NCI-H1930 (cell line): ENCODE measurements at places on chromosomes 6 and 20.

DNA sequence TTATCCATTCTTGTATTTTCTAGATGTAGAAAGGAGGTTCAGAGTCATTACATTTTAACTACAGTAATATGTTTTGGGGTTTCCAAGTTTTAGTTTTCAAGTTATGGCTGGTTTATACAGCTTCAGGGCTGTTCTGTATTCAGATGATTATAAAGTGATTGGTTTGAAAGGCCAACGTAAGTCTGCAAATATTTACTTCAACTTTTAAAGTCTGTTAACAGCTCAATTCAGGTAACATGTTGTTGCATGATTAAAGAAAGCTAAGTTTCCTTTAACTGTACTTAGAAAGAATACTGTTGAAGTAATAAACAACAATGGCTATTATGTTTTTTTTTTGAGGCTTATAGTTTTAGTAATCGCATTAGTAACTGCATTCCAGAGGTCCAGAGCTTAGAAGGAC lies 22.8 kb upstream of the GCLC start:
- no peak for DNase-seq

GRCh38 chr6:24394780-24395437 lies 7.8 kb upstream of the MRS2 start:
- DNase-seq = no peak

DNA sequence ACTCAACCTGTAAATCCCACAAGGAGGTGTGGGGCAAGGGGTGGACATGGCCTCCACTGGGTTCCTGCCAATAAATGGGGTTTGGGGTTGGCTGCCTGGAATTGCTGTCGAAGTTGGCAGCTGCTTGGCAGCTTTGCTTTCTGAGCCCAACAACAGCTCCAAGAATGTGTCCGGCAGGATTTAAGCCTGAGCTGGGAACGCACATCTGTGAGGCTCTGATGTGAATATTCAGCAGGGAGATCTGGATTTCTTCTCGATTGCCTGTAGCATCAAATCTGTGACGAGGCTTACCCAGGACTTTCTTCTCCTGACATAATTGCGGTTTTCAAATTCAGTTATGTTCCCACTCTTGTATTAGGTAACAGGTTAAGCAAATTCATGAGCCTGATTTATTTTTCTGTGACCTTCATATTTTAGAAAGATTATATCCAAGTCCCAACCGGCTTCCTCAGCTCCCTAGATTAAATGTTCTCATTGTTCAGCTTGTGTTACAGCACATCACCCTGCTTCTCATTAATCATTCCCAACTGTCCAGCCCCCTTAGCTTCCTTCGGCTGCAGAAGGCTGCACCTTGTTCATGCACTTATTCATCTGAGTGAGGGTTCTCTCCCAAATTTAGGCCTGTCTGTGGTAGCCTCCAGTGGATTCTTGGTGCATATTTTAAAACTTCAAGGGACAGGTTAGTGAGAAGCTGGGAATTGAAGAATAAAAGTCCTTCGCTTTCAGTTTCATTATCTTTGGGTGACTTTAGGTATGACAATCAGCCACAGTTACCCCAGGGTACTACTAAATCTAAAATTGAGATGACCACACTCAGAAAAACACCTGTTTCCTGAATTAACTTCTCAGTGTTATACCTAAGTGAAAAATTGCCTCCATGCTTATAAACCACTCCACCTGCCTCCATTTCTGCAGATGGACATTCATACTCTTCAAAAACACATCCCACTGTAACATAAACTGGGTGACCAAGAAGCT lies 310.0 kb downstream of the ESR1 start:
- DNase-seq = no peak

GRCh38 chr6:70680396-70680795 lies 12.7 kb downstream of the SMAP1 start:
- DNase-seq = no peak

DNA sequence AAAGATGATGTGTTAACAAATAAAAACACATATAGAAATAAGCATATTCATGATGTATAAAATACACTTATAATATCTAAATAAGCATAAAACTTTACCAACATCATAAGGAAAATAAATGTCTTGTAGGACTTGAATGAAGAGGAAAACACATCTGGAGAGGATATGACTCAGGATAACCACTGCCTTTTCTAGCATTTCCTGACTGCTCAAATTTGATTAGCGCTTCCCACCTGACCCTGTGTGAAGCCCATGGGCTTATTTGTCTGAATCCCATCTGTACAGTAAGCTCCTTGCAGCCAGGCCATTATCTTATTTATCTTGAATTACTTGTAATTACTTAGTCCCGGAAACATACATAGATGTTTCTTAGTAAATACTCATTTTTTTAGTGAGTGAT lies 608.6 kb downstream of the COL12A1 start:
- no peak for DNase-seq

- DNase-seq = no peak
These were observed 24.3 kb upstream of the LRFN2 start for GRCh38 chr6:40611434-40611833.

GRCh38 chr20:17500826-17501225 lies 30.4 kb downstream of the BFSP1 start:
- no peak for DNase-seq

DNA sequence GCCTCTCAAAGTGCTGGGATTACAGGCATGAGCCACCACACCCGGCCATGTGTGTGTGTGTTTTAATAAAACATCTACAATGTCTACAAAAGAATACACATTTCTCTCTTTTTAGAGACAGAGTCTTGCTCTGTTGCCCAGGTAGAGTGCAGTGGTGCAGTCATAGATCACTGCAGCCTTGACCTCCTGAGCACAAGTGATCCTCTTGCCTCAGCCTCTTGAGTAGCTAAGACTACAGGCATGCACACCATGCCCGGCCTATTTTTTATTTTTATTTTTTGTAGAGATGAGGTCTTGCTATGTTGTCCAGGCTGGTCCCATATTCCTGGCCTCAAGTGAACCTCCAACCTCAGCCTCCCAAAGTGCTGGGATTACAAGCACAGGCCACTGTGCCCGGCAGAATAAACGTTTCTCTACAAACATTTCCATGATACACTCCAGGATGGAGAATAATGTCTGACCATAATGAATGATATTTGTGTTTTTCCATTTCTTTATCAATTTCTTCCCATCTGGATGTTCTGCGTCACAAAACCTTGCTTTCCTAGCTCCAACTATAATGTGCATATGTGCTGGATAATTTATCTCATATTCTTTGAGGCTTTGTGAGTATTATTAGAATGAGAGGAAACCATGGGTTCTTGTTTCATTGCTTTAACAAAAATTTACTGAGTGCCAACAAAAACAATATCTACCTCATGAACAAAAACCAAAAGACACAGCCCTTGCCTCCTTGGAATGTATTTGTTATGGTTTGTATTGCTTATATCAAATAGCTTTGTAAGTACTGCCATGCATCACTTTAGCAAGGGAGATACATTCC lies 28.6 kb upstream of the CCN2 start:
- DNase-seq = no peak

DNA sequence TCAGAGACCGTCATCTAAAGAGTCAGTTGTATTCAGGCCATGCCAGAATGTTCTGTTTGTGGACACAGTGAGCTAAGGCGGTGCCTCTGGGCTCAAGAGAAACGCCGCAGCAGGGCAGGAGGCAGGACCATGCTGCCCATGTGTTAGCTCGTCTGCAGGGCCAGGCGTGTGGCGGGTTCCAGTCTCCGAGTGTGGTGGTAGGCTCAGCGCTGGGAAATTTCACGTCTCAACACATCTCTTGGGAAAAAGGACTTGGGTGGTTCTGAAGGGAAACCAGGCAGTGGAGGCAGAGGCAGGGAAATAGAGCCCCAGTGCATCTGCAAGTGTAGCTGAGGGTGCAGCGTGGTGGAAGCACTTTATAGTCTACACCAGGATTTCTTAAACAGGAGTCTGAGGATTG lies 56.9 kb upstream of the TAGAP start:
- no peak for DNase-seq

GRCh38 chr6:111958534-111958933 lies 85.3 kb upstream of the FYN start:
- no peak for DNase-seq

DNA sequence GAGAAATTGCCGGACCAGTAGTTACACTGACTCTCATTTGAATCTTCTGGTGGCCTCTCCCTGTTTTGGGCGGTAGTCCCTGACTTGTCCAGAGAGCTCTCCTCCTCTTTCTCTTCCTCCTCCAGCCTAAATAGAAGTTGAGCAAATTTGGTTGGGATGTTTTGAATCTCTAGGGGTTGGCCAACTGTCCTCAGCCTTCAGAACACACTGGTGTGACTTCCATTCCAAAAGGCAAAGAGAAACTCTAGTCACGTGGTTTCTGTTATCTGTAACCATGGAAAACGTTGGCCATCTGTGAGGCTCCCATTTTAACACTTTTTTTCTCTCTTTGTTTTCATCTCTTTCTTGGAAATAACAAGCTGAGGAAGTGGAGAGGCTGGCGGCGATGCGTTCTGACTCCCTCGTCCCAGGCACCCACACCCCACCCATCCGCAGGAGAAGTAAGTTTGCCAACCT lies 275.3 kb downstream of the TBC1D7 start:
- DNase-seq = no peak

DNA sequence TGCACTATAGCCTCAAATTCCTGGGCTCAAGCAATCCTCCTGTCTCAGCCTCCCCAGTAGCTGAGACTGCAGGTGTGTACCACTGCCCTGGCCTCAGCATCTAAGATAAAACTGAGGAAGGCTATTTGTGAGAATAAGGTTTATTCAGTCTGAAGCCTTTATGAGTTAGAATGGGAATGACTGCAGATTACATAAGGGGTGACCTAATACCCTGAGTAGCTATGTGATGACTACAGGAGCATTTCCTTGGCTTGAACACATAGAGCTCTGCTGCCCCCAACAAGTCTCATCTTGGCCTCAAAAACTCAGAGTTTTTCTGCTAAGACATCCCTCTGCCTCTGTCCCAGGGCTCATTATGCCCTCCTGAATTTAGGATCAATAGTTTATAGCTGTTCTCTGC lies 7.6 kb downstream of the GSS start:
- no peak for DNase-seq

DNA sequence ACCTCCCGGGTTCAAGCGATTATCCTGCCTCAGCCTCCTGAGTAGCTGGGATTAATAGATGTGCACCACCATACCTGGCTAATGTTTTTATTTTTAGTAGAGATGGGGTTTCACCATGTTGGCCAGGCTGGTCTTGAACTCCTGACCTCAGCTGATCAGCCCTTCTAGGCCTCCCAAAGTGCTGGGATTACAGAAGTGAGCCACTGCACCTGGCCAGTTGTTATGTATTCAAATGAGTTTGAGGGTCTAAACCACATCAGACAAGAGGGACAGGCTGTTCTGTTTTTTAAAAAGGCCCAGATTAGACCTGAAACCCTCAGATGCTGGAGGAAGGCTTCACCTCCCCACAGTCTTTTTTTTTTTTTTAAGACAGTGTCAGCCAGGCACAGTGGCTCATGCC lies 4.1 kb upstream of the SPAG4 start:
- no peak for DNase-seq

DNA sequence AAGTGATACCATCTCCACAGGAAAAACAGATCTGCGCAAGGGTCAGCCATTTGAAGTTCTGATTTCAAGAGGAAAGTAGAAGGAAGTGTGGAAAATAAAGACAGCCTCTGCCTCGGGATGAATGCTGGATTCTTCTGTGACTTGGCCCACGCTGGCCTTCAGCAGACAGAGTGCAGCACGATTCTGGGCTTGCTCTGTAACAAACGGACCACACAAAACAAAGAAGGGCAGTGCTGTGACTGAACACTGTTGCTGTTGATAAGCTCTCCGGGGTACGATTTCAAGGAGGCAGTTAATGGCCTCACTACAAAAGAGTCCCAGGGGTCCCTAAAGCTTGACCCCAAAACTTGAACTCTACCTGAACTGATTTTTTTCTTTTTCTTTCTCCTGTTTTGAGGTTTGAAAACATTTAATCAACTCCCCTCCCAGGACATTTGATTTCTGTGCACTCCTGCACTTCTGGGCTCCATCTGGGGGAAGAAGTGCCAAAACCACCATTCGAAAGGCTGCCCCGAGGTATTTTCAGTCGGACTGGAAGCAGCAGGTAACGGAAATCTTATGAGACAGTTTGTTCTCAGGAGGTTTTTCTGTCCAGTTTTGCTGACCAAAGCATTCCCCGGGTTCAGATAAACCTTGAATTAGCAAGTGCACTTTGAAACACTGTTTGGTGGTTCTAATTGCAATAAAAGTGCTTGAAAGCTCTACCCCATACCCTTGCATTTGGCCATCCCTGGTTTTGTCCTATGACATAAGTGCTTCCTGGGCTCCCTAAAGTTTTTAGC lies 189.6 kb downstream of the MYLK4 start:
- no peak for DNase-seq

GRCh38 chr20:31674895-31675827 lies 37.4 kb downstream of the COX4I2 start:
- DNase-seq = no peak

DNA sequence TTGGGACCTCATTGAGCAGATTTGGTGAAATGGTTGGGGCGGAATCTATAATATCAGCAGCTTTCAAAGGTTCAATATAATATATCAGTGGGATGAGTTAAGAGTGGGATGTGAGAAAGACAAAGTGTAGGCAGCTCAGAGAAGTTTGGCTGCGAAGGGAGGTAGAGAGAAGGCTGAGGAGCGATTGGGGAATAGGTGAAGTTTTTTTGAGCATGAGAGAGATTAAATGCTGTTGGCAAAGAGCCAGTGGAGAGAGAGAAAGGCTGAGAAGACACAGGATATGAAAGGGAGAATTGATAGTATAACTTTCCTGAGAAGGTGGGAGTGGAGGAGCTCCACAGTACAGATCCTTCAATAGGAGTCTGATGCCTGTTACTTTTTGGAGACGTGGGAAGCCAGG lies 12.1 kb upstream of the SERINC3 start:
- no peak for DNase-seq

DNA sequence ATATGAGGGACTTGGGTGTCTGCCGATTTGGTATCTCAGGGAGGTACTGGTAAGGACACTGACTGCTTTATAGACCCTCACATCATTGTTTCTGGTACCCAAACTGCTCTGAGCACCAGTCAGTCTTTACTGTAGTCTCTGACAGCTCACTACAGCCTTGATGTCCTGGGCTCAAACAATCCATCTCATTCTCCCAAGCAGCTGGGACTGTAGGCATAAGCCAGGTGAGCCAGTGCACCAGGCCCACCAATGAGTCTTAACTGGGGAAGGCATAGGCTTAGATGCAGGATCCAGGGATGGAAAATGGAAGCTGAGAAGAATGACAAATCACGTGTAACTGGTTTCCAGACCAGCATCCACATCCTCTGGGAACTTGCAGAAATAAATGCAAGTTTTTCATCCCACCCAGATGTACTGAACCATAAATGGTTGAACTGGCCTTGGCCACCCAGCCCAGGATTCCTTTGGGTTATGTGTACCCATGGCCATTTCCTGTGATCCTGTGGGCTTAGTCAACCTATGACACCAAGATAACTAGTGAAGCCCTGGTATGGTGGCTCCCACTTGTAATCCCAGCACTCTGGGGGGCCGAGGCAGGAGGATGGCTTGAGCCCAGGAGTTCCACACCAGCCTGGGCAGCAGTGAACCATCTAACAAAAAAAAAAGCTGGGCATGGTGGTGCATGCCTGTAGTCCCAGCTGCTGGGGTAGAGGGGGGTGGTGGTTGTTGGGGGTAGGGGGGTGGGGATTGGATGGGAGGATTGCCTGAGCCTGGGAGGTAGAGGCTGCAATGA lies 5.8 kb downstream of the TUBB start:
- no peak for DNase-seq

GRCh38 chr6:21887231-21888185 lies 294.0 kb downstream of the SOX4 start:
- no peak for DNase-seq

GRCh38 chr6:129725341-129725740 lies 15.4 kb upstream of the ARHGAP18 start:
- no peak for DNase-seq

- peak; percentile 49 for DNase-seq
These were observed 8.8 kb upstream of the C20orf144 start for GRCh38 chr20:33653218-33653899.

GRCh38 chr6:19999319-20000191 lies 162.4 kb downstream of the ID4 start:
- DNase-seq = no peak
